ENCODE measurements at places on chromosomes 4 and X.

DNA sequence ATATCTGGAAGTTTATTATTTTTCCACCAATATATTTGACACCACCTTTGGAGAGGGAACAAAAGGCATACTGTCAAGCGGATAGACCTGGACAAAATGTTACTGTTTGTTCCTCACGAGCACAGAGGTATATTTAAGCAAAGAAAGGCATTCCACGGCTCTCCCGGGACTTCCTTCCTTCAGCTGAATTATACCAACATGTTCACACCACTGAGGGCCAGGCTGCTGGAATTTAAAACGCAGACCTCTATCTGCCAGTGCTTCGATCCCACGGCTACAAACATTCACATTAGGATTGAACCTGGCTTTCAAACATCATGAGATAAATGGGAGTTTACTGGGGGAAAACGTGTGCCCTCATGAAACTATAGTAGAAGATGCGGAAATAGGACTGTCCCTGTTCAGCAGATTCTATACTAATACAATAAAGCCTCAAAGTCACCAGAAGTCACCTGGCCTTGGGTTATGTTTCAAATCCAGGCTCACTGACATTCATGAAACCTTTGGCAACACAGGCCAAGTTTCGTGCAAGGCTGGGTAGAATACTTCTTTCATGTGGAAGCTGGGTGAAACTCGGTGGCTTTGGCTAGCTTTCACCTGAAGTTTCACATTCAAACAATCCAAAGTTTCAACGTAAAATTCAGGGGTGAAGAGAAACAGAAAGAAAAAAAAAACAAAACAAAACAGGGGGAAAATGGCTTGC lies 39.5 kb downstream of the SORBS2 start:
- no peak for DNase-seq

DNA sequence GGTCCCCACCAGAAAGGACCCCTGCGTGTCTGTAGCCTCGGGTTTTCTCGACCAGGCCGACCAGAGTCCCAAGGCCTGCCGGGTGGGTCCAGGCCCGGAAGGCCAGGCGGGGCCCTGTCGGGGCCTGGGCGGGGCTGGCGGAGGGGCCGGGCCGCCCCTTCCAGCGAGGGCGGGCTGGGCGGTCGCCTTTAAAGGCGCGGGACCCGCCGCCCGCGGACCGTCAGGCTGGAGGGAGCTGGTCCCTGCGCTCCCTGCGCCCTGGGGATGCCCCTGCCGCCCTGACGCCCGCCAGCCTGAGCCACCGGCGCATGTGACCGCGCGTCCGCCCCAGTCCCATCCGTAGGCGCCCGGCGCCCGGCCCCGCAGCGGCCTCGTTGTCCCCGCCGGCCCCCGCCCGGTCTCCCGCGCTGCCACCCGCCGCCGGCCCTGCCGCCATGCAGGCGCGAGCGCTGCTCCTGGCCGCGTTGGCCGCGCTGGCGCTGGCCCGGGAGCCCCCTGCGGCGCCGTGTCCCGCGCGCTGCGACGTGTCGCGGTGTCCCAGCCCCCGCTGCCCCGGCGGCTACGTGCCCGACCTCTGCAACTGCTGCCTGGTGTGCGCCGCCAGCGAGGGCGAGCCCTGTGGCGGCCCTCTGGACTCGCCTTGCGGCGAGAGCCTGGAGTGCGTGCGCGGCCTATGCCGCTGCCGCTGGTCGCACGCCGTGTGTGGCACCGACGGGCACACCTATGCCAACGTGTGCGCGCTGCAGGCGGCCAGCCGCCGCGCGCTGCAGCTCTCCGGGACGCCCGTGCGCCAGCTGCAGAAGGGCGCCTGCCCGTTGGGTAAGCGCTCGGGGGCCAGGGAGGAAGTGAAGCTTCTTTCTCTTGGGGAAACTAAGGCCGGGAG lies at the start of gene HTRA3:
Gene HTRA3 (plus strand): TSS at position 220 of the 883 bp plus-strand sequence. CDS start 215 bp downstream, at position 435.
- no peak for DNase-seq

- DNase-seq: no peak
Measured at GRCh38 chr4:87865960-87866598, 33.3 kb downstream of the MEPE start.

- DNase-seq: no peak
Measured at GRCh38 chr4:123163501-123163900, 233.1 kb upstream of the SPRY1 start.

- no peak for DNase-seq
Measured at GRCh38 chr4:44872246-44872645, 145.9 kb upstream of the GNPDA2 start.

DNA sequence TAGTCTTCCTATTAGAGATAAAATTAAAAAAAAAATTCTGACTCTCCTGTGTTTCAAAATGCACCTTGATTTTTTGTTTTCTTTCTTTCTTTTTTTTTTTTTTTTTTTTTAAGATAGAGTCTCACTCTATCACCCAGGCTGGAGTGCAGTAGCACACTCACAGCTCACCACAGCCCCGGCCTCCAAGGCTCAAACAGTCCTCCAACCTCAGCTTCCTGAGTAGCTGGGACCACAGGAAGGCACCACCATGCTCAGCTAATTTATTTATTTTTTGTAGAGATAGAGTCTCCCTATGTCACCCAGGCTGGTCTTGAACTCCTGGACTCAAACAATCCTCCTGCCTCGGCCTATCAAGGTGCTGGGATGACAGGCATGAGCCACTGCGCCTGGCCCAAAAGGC lies 41.1 kb upstream of the TMEM184C start:
- no peak for DNase-seq
